ENCODE measurements at places on chromosomes 16 and 17. TPM values are rescaled to one million over a fixed set of nuclear protein-coding genes. Genes with fewer than 3 reads are reported as not detected.

Gene IL34
- 3.4 TPM for total RNA-seq

Gene KRTAP4-9
- not detected for total RNA-seq

Gene AURKB
- 166 TPM for total RNA-seq

Gene PERCC1
- not detected for total RNA-seq

Gene KRT33A
- not detected for total RNA-seq

Gene CES5A
- total RNA-seq, result not detected

Gene SOCS3
- total RNA-seq, result 72.7 TPM

Gene SRL
- total RNA-seq, result 0.37 TPM

Gene CCL14
- total RNA-seq, result not detected

Gene NECAB2
- 9.2 TPM for total RNA-seq

Gene CCL4L2
- total RNA-seq, result not detected

Gene ALDOA
- 515 TPM for total RNA-seq

Gene FAM171A2
- total RNA-seq, result 23.6 TPM

Gene C16orf54
- total RNA-seq, result not detected

GRCh38 chr17:75652934-75653549 is 13.9 kb downstream of the RECQL5 start:
- peak; percentile 47 for DNase-seq

DNA sequence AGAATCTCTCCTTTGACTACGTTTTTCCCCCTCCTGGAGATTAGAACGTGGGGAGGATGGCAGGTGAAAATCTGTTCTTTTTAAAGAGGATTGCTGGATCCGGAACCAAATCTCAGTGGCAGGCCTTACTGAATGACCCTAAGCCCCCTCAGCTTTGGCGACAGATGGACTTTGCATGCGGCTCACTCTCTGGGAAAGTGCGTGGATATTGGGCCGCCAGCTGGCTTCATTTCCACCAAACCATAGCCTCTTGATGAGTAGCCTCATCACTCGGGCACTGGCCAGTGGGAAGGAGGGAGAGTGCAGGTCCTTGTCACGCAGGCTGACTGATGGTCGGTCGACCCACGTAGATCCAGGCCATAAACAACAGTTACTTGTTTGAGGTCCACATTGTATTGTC is 31.3 kb upstream of the CCDC182 start:
- DNase-seq, result no peak

DNA sequence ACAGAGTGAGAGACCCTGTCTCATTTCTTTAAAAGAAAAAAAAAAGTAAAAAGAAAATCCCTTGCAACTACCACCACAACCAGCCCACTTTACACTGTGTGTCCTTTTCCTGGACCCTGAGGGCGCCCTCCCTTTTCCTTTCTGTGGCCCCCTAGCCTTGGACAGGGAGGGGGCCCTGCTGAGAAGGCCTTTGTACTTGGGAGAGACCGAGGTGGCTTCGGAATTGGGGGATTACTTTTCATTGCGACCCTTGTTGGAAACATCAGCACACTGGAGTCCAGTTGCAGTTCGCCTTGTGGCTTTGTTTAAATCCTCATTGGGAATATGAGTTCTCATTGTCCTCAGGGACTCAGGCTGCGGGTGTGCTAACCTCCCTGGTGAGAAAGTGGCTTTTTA is 9.4 kb upstream of the DNASE1 start:
- no peak for DNase-seq

GRCh38 chr16:12742741-12743140 is 60.9 kb downstream of the CPPED1 start:
- no peak for DNase-seq

DNA sequence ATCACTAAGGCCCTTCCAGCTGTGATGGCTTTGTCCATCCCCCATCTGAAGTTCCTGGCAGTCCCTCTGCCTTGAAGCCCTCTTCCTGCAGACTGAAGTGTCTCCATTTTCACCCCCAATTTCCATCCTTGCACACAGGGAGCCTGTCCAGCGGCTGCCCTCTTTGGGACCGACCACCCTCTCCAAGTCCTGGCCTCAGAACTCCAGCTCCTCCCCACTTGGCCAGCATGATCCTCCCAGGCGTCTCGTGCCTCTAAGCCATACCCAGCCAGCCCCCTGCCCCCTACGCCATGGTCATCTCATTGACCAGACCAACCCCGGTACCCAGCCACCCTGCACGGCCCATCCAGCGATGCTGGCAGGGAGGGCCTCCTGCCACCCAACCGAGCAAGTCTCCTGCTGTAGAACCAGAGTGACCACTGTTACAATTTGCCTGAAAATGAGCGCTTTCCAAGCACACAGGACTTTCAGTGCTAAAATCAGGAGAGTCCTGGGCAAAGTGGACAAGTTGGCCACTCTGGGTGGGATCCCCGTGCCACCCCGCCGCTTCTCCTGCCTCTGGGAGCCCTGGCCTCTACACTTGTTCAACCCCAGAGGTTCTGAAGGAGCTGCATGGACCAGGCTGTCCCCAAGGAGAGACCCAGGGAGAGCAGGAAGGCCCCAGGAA is 362.0 kb downstream of the SEC14L1 start:
- no peak for DNase-seq

GRCh38 chr17:45346216-45347015 is 29.6 kb upstream of the MAP3K14 start:
- no peak for DNase-seq

- no peak for DNase-seq
Measured at GRCh38 chr16:46649588-46650253, 28.5 kb upstream of the SHCBP1 start.

GRCh38 chr17:2174014-2174413 is 119.1 kb downstream of the HIC1 start:
- DNase-seq, result no peak

DNA sequence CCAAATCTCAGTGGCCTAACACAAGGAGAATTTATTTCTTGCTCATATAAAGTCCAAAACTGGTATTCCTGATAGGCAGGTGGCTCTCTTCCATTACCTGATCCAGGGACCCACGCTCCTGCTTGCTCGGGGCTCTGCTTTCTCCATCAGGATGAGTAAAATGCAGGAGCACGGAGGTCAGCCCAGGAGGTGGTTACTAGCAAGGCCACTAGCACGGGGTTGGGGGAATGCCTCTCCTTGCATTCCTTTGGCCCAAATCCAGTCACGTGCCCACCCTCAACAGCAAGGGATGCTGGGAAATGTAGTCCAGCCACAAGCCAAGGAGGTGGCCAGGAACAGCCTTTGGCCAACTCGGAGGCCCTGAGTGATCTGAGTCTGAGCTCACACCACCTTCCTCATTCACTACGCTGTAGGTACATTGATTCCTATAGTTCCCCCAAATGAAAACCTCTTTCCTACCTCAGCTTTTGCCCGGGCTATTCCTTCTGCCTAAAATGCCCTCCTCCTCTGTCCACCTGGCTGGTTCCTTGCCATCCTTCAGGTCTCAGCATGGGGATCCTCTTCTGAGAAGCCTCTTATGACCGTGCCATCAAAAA is 38.3 kb upstream of the HAPSTR1 start:
- peak; percentile 65 for DNase-seq

GRCh38 chr17:56659622-56660021 is 66.1 kb downstream of the NOG start:
- DNase-seq, result no peak

DNA sequence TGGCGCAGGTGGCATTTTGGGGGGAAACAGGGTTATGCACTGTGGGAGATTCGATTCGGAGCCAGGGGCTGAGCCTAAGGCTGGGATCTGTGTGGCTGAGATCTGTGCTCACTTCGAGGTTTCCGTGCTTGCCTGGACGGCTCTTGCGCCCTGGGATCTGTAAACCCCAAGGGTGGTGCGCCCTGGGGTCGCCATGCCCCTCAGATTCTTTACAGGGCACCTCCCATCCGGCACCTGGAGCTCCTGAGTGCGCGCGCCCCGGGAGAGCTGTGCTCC is 377 bp downstream of the SLC13A5 start:
- no peak for DNase-seq

- DNase-seq, result no peak
Measured at GRCh38 chr17:43723697-43724359, 34.8 kb downstream of the SOST start.

- DNase-seq, result no peak
Measured at GRCh38 chr16:87101903-87102302, 215.3 kb downstream of the C16orf95 start.

GRCh38 chr16:17070882-17071592 is 399.7 kb downstream of the XYLT1 start:
- no peak for DNase-seq

GRCh38 chr17:75182319-75182568 is 515 bp downstream of the SUMO2 start:
- no peak for DNase-seq

DNA sequence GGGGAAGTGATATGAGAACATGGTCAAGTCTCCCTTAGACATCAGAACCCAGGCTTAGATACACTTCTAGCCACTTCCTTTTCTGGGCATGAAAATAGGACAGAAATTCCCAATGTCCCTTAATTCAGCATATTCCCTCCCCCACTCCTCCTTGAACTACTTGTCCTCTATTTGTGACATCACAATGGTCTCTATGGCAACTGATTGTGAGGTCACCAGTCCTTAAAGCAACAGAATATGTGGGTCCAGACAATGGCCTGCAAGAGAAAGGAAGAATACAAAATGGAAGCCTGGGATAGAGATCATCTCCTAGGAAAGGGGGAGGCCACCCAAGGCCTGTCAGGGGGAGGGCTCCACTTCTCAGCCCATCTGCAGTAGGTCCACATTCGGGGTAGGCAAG is 6.7 kb upstream of the SEZ6 start:
- DNase-seq, result no peak

DNA sequence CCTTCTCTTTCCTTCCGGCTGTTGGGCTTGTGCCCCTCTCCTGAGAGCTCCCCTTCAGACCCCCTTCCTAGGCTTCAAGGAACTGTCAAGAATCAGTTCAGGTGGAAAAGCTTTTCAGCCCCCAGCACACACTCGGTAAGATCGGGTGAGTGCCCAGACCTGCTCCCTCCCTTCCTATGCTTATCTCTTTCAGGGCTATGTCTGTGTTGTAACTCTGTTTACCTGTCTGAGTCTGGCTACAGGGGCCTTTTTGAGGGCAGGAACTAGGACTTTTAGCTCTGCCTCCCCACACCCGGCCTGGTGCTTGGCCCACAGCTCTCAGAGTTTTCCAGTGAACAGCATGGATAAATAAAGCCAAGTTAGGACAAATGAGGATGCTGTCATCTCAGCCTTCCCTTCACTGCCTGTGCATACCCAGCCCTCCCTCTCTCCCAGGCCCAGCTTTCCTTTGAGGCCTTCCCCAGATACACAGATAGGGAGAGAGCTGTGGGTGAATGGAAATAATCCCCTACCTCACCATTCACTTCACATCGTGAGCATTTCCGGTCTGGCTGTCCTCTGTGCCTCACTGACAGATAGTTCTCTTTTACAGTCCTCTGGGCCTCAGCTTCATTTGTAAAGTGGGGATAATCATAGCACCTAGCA is 5.7 kb upstream of the MRPS23 start:
- no peak for DNase-seq

DNA sequence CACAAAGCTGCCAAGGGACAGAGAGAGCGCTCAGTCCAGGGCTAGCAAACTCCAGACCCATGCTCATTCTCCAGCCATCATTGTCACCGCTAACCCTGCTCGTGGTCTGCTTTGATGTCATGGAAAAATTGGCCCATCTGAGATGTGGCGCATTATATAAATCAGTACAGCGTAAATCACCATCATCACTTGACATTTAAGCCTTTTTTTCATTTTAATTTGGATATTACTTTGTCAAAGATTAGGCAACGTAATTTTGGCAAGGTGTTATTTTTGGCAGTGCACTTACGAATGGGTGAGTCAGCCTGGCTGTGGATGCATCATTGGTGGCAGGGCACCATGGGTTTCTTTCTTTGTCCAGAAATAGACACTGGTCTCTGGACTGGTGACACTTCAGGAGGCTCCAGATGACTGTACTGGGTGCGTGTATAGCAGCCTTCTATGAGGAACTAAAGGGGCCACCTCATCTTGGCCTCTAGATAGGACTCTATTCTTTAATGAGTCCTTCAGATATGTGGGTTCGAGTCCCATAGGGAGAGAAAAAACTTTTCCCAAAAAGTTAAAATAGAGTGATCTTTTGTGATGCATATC is 166.3 kb downstream of the MSI2 start:
- peak; percentile 40 for DNase-seq

DNA sequence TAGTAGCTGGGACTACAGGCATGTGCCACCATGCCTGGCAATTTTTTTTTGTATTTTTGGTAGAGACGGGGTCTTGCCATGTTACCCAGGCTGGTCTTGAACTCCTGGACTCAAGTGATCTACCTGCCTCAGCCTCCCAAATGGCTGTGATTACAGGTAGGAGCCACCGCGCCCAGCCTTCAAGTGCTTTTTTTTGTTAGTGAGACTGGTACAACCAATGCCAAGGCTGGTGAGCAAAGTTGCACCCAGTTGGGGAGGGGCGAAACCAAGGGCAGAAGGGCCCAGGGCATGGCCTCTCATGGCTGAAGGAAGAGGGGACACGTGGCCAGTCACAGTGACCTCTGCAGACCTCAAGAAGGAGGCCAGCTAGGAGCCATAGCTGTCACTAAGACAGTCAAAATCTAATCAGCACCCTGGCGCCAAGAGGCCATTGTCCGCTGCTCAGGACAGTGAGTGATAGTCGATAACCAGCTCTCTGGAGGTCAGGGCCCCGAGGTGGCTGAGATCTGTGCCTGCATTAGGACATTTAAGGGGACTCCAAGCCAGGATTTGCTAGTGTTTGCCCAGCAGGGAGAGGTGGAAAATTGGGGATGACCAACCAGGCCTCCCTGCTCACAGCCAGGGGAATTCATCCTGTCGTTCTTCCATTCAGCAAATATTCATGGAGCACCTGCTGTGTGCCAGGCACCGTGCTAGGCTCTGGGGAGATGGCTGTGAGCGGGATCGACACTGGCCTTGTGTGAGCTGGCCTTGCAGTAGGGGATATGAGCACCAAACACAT is 10.2 kb downstream of the IL4R start:
- DNase-seq, result no peak

DNA sequence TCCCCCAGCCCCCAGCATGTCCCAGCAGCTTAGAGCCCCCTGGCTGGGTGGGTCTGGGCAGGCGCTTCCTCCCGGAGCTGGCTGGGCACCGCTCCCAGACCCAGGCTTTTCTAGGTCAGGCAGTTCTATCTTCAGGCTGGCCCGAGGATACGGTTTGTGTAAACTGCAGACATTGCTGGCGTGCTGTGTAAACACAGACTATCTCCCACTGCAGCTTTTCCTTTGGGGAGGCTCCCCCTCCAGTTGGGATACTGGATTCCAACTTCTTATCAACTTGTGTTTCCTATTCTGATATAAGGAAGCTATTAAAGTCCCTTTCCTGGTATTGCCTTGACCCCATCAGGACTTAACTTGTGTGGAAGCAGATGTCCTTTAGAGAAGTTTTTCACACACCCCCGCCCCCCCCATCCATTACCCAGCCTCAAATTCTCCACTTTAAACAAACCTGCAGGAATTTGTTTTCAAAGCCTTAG is 18.3 kb upstream of the GNA13 start:
- peak; percentile 89 for DNase-seq

- DNase-seq, result no peak
Measured at GRCh38 chr16:62676306-62676705, 640.1 kb upstream of the CDH8 start.

DNA sequence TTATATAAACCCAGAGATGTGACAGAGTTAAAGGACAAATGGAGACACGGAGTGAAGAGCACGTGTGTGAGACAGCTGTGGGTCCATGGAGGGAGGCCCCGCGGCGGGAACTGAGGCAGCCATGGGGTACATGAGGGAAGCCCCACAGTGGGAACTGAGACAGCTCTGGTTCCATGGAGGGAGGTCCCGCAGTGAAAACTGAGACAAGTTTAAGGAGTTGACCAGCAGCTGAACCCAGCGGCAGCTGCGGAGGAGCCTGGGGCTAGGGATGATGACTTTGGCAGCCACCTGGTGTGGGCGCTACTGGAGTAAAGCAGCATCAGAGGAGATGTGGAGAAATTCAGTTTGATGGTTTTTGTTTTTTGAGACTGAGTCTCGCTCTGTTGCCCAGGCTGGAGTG is 185.1 kb downstream of the RPTOR start:
- DNase-seq, result no peak

GRCh38 chr17:44112284-44113280 is 10.9 kb downstream of the HDAC5 start:
- no peak for DNase-seq

All from G401 (cell line).